GM23248 (cell line): ENCODE measurements at places on chromosomes 4 and X. TPM values are rescaled to one million over a fixed set of nuclear protein-coding genes. Genes with fewer than 3 reads are reported as not detected.

The RASL11B gene
- not detected in 2 replicates for total RNA-seq

DNA sequence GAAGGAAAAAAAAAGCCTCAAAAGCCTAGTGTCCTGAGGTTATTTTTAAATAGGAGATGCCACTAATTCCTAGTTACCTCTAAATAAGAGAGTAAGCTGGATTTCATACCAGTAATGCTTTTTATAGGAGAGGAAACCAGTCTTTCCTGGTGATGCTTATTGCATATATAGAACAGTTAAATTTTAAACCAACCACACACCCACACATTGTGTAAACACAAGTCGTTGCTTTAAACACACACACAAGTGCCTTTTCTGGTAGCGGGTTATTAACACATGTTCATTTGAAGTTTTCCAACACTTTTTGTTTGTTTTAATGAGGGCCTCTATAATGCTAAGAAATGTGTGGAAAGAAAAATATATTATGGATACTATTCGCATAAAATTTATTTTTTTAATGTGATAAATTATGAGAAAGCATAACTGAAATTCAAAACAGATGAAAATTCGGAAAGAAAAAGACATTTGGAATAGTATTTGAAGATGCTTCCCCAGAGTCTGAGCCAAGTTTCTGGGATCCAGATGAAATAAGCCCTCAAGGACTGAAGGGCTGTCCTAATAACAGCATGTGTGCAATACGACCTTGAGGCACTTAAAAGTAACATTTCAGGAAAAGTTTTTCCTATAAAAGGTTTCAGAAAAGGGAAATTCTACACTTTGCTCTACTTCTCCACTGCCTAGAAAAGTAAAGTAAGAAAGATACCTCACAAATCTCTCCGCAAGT, 2.0 kb downstream of the ANTXR2 start:
- DNase-seq = peak; percentile 52
- H3K27ac ChIP-seq = peak overlapping the region; percentile 76
- peak overlapping the region; percentile 80 for H3K4me3 ChIP-seq
- peaks cover 22% of the 10 kb centered on the region for H3K36me3 ChIP-seq
- H3K27me3 ChIP-seq = no peaks in the 10 kb centered on the region
- peaks cover 44% of the 10 kb centered on the region for H3K4me1 ChIP-seq

The C4orf50 gene
- total RNA-seq = not detected in 2 replicates

DNA sequence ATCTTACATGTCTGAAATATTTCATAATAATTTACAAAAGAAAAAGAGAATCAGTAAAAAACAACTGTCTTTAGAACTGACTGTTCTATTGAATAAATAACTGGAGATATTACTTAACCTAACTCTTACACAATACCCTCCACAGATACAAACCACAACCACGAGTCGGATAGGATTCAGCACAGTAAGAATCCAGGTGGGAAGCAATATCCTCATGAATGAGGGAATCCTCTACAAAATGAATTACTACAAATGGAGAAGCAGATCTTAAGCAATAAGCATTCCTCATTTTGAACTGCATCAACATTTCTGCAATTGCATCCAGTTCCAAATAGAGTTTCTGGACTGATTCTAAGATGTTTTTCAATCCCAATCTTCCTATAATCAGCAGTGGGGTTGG, 227.1 kb downstream of the SH2D1A start:
- DNase-seq = peak; percentile 6
- no peaks in the 10 kb centered on the region for H3K27me3 ChIP-seq
- no peaks in the 10 kb centered on the region for H3K4me1 ChIP-seq
- H3K4me3 ChIP-seq = no peak overlapping the region

GRCh38 chr4:145295122-145295521, 114.7 kb upstream of the OTUD4 start:
- no peak overlapping the region for H3K27ac ChIP-seq
- H3K4me1 ChIP-seq = peaks cover 19% of the 10 kb centered on the region
- H3K4me3 ChIP-seq = no peak overlapping the region
- DNase-seq = no peak
- no peaks in the 10 kb centered on the region for H3K27me3 ChIP-seq

GRCh38 chr4:99062120-99062519, 26.5 kb downstream of the ADH5 start:
- peak overlapping the region; percentile 11; the same call in 1 of the 2 replicates for H3K27ac ChIP-seq
- DNase-seq = peak; percentile 21
- no peaks in the 10 kb centered on the region for H3K27me3 ChIP-seq
- H3K4me1 ChIP-seq = peaks cover 37% of the 10 kb centered on the region

- no peak overlapping the region for H3K27ac ChIP-seq
- H3K4me1 ChIP-seq = no peaks in the 10 kb centered on the region; the same call in 1 of the 2 replicates
- H3K27me3 ChIP-seq = no peaks in the 10 kb centered on the region
- no peak for DNase-seq
- no peaks in the 10 kb centered on the region for H3K36me3 ChIP-seq
- H3K4me3 ChIP-seq = no peak overlapping the region
Observed at GRCh38 chrX:31420302-31420701, 348.5 kb upstream of the FTHL17 start.

The NAP1L3 gene
- total RNA-seq = 11.0 and 13.0 TPM in 2 replicates

The P2RY8 gene
- total RNA-seq = not detected in 2 replicates

GRCh38 chr4:184331268-184331995, 113.8 kb upstream of the ENPP6 start:
- 0 out of 2 replicates have a peak, but pooled peaks cover 2% of the 10 kb centered on the region for H3K27me3 ChIP-seq
- no peaks in the 10 kb centered on the region for H3K36me3 ChIP-seq
- DNase-seq = no peak
- H3K4me3 ChIP-seq = no peak overlapping the region
- H3K4me1 ChIP-seq = no peaks in the 10 kb centered on the region

The SPARCL1 gene
- not detected in 2 replicates for total RNA-seq

DNA sequence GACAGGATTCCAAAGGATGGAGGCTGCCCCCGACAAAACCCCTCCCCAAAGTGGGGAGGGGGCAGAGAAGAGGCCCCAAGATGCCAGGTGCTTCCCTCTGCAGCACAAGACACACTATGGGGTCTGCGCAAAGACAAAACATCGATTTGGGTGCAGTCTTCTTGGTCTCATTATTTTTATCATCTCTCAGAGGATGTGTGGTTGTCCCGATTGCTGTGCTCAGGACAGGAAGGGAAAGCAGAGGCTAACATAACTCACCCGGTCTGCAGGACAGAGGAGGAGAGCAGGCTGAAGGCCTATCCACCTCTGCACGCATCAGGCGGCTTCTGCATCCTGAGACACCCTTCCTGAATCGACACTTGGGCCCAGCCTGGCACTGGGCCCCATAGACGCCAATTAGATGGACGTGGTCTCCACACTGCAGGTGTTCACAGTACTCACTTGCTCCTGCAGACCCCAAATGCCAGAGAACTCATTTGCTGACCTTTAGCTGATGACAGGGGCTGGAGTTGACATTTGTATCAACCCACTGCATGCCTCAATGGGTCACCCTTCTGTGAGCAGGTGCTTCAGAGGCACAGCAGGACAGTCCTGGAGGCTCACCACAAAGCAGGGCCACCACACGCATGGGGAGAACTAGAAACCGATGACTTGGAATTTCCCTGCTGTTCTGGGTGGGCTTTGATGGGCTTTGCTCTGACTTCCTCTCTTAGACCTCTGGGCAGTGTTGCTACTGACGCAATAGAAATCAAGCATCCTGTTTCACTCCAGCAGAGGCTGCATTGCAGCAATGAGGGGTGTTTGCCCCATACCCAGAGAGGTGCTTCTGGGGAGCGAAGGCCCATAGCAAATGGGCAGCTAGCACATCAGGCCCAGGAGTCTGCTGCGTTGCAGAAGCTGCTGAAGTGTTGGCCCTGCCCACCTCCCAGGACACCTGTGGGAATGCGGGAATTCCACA, 96.3 kb upstream of the ENPP6 start:
- no peak overlapping the region for H3K27ac ChIP-seq
- H3K4me3 ChIP-seq = no peak overlapping the region
- H3K27me3 ChIP-seq = no peaks in the 10 kb centered on the region
- DNase-seq = no peak

- no peaks in the 10 kb centered on the region for H3K36me3 ChIP-seq
- no peaks in the 10 kb centered on the region for H3K4me1 ChIP-seq
- no peak for DNase-seq
- H3K27me3 ChIP-seq = no peaks in the 10 kb centered on the region
- H3K4me3 ChIP-seq = no peak overlapping the region
- H3K27ac ChIP-seq = no peak overlapping the region
Observed at GRCh38 chrX:9582956-9583355, 118.1 kb downstream of the TBL1X start.

DNA sequence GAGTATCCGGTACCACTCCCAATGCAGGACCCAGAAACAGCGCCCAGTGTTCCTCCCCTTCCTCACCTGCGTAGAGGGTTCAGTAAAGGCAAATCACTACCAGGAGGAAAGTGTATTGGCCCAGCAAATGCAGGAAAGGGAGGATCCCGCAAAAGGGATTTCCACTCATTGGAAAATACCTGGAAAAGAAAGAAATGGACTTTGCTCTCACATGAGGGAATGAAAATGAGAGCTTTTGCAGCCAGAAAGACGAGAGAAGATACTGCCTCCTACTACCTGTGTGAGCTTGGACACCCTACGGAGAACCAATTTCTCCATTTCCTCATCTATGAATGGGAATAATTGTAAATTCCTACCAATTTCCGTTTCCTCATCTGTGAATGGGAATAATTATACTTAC, 184.1 kb upstream of the PPARGC1A start:
- H3K27ac ChIP-seq = no peak overlapping the region
- H3K4me3 ChIP-seq = no peak overlapping the region
- no peaks in the 10 kb centered on the region for H3K36me3 ChIP-seq
- DNase-seq = no peak
- no peaks in the 10 kb centered on the region for H3K27me3 ChIP-seq
- peaks cover 12% of the 10 kb centered on the region for H3K4me1 ChIP-seq

DNA sequence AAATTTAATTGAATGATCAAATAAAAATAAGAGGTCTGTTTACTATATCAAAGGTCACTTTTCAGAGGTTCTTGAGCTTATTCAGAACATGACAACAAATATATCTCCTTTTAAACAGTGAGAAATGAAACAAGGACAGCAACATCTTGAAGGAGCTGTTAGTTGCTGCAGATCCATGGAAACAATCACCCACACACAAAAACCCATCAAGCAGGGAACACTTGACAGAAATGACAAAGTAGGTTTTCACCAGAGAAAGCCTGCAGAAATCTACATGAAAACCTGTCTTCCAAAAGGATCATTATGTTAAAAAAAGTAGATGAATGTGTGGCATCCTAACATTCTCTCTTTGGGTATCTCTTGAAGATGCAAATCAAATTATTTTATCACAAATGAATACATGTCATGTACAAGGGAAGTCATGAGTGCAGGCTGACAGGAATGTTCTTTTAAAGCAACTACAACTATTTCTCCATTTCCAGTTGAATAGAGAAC, 203.0 kb downstream of the GRIA2 start:
- H3K4me1 ChIP-seq = no peaks in the 10 kb centered on the region
- no peaks in the 10 kb centered on the region for H3K27me3 ChIP-seq
- H3K36me3 ChIP-seq = no peaks in the 10 kb centered on the region
- H3K4me3 ChIP-seq = no peak overlapping the region
- no peak for DNase-seq
- H3K27ac ChIP-seq = no peak overlapping the region

DNA sequence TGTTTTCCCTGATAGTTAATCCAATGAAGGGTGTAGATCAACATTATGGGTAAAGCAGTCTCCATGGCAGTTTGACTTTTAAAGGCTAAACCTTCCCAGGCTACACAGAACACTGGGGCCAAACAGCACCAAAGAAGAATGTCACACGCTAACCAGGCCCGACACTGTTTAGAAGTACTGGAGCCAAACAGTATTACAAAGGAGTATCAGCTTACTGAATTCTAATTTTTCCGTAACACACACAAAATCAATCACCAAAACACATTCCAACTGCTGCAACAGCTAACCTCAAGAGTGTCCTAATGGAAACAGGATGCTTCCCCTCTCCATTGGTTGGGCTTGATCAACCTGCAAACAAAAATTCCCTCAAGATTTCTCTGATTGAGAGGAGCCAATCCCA, 783.5 kb downstream of the PCDH18 start:
- H3K4me1 ChIP-seq = no peaks in the 10 kb centered on the region
- no peak overlapping the region for H3K27ac ChIP-seq
- no peak overlapping the region for H3K4me3 ChIP-seq
- H3K27me3 ChIP-seq = no peaks in the 10 kb centered on the region
- H3K36me3 ChIP-seq = no peaks in the 10 kb centered on the region
- no peak for DNase-seq

DNA sequence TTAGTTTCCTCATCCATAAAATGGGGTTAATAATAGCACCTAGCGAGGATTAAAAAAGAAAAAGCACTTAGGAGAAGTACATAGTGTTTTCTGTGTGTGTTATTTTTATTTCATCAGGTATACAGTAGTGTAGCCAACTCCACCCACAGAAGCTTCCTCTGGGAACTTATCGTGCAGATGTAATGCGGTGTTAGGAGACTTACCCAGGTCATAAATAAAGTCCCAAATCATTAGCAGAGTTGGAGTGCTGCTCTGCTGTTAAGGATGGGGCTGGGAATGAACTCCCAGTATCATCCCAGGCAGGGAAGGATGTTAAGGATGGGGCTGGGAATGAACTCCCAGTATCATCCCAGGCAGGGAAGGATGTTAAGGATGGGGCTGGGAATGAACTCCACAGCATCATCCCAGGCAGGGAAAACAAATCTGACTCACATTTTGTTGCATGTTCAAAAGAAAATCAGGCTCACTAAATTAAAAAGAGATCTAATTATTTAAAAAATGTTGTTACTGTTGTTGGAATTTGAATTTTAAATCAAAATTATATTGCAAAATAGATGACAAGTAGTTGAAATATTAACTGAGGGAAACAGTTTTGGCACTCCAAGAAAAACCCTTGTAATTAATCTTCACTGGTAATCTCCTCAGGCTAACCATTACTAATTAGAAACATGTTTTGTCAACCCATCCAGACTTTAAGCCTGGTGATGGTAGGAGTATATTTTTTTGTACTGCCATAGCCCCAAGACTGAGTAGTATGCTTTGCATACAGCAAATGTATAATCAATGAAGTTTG, 10.2 kb upstream of the SFRP2 start:
- no peak overlapping the region for H3K27ac ChIP-seq
- DNase-seq = no peak
- H3K4me1 ChIP-seq = no peaks in the 10 kb centered on the region
- no peaks in the 10 kb centered on the region for H3K36me3 ChIP-seq
- H3K27me3 ChIP-seq = 0 out of 2 replicates have a peak, but pooled peaks cover 3% of the 10 kb centered on the region

DNA sequence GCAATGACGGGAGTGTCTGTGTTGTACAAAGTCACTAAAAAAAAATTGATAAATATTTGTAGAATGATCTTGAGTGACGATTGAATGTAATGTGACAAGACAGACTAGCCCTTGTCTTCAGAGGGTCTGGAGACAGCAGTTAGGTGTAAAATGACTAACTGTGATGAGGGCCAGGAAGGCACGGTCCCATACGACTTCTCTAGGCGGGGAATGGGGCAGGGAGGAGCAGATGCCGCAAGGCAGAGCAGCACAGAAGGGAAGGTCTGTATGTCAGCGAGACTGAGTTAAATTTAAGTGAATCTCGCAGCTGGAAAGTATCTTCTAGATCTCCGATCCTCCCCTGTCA, 405 bp downstream of the CENPE start:
- no peak for DNase-seq
- no peaks in the 10 kb centered on the region for H3K36me3 ChIP-seq
- H3K4me3 ChIP-seq = peak overlapping the region; percentile 89
- H3K4me1 ChIP-seq = no peaks in the 10 kb centered on the region; the same call in 1 of the 2 replicates
- H3K27ac ChIP-seq = peak overlapping the region; percentile 73
